ENCODE measurements at places on chromosomes 16 and 17.

DNA sequence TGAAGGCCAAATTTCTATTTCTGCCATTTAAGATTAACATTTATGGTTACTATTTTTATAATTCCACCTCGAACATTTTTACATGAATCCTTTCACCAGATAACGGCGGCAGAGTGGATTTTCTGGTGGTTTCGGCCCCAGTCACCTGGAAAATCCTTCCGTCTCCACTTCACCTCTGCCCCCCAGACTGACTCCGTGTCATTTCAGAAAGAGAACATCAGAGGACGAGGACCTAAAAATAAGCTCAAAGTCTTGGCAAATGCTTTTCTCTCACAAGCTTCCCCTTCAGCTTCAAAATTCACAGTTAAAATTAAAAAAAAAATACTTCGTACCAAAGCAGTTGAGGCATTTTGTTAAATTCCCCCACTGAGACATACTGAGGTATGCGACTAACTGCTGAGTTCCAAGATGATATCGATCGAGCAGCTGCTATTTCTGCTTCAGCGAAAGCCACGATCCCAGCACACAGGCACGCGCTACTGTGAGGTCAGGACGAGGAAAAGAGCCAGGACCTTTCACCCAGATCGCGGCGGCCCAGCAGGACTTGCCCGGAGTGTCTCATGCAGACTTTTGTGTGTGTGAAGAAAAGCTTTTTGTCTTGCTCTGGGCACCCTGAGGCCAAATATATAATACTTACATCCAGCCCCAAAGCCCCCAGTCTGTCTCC, 36.8 kb downstream of the ASPA start:
- DNase-seq, result no peak

DNA sequence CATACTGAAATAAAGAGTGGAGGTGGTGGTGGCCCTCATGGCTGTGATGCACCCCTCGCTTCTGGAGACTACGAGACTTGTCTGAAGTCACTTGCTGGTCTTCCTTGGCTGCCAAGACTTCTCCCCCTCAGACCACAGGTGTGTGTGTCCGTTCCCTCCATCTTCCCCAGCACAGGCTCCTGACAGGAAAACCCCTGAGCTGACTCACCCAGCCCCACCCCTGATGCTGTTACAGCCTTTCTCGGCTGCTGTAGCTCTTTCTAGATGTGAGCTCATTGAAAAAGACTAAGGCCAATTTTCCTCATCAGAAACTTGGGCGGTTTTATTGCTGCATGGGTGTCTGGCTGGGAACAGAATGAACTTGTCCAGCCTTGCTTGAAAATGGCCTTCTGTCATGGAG, 296.9 kb downstream of the TMEM114 start:
- DNase-seq, result no peak

GRCh38 chr17:4533523-4534504, 21.4 kb downstream of the MYBBP1A start:
- DNase-seq, result peak; percentile 47

GRCh38 chr16:3553138-3553923, 23.9 kb downstream of the NLRC3 start:
- DNase-seq, result no peak

DNA sequence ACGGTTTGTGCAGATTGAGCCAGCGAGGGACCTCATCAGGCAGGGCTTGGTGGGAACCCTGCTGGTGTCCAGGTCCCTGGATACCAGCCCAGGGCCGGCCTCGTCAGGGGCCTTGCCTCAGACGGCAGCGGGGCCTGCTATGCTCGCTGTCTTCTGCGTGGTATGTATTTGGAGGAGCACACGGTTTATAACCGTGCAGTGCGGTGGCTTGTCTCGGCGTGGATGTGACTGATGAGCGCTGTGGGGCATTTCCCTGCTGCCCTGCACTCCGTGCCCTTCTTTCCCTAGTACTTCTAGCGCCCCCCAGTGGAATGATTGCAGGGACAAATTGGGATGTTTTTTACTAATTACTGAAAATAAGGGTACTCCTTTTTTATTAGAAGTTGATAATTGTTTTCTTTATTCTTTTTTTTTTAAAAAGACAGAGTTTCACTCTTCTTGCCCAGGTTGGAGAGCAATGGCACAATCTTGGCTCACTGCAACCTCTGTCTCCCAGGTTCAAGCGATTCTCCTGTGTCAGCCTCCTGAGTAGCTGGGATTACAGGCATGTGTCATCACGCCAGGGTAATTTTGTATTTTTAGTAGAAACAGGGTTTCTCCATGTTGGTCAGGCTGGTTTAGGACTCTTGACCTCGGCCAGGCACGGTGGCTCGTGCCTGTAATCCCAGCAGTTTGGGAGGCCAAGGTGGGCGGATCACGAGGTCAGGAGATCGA, 15.3 kb downstream of the TBCD start:
- no peak for DNase-seq

GRCh38 chr17:69320210-69320907, 6.6 kb downstream of the ABCA5 start:
- no peak for DNase-seq

- DNase-seq, result no peak
Observed at GRCh38 chr16:2358811-2359210, 18.3 kb upstream of the ABCA3 start.

DNA sequence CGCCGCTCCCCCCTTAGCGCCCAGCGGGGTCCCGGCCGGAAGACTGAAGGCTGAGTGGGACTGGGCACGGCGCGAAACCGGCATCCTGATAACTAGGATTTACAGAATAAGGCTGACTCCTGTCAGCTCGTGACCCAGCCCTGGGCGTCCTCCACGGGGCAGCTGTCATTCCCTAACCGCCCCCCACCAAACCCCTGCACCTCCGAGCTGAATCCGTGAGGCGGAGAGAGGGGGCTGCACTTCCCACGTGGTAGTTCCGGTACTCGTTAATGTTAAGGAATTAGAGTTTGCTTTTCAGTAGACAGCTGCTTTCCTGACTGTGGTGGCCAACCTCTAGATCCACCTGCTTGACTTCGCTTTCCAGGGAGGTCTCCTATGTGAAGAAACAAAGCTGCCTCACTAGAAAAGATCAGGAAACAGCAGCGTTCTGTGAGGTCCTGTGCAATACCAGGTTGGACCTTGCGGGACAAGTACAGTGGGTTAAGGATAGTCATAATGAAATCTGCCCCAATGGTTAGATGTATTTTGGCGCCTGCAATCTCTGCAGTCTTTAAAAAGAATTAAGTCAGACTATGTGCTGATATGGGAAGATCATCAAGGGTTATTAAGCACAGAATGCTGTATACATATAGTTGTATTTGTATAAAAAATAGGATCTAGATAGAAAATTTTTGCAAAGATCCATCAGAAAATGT, 1.1 kb upstream of the WBP2 start:
- peak; percentile 49 for DNase-seq

Data from activated CD8-positive, alpha-beta memory T cell treated with anti-CD3 and anti-CD28 coated beads, Interleukin-2, amount 10 ng/mL, durations not matched to agents 7 days and 5 days (primary cell).